ENCODE measurements at places on chromosomes 5 and 9. TPM values are rescaled to one million over a fixed set of nuclear protein-coding genes. Genes with fewer than 3 reads are reported as not detected.

Gene PCSK5
- 8.5 TPM for total RNA-seq

GRCh38 chr5:127352068-127352467, 61.5 kb downstream of the MEGF10 start:
- no peak for DNase-seq

DNA sequence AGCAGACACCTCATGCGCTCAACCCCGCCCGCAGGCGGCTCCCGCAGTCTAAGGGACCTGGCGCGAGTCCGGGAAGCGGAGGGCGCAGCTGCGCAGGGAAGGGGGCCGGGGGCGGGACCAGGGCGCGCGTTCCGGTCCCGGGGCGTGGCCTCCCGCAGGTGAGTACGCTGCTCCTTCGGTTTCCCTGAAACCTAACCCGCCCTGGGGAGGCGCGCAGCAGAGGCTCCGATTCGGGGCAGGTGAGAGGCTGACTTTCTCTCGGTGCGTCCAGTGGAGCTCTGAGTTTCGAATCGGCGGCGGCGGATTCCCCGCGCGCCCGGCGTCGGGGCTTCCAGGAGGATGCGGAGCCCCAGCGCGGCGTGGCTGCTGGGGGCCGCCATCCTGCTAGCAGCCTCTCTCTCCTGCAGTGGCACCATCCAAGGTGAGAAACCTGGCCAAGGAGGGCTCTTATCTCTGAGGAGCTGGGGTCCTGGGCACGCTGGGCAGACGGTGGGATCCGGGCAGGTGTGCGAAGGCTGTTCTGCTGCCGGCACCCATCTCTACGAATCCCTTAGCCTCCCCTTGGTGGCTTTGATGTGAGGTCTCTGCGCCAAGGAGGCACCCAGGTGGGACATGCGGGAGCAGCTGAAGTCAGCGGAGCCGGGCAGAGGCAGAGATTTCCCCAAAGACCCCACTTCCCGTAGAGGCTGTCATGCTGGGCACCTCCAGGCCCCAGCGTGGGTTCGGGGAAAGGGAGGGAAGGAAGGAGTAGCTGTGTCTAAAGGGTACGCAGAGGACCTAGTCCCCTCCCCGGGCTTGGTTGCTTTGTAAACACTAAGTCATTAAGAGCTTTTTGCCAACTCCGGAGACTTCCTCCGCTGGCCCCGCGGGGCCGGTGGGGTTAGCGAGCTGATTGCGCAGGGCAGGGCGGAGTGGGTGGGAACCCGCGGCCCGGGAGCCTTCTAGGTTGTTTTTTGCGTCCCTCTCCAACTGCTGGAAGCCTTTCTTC, at the start of gene F2RL1:
Gene F2RL1 (plus strand): TSS at position 187 of the 988 bp plus-strand sequence. CDS start 153 bp downstream, at position 340.
- DNase-seq = no peak

- no peak for DNase-seq
Measured at GRCh38 chr9:4850603-4851310, 58.0 kb downstream of the RCL1 start.

Gene GLIPR2
- total RNA-seq = 25.6 TPM

- no peak for DNase-seq
Measured at GRCh38 chr9:14077672-14078071, 236.3 kb downstream of the NFIB start.

Gene PCDHB2
- 8.4 TPM for total RNA-seq

Gene MAP1B
- total RNA-seq = 135 TPM

Gene HEMGN
- not detected for total RNA-seq

Gene TAF11L5
- total RNA-seq = not detected

- no peak for DNase-seq
Measured at GRCh38 chr5:107010060-107010459, 660.7 kb downstream of the EFNA5 start.

DNA sequence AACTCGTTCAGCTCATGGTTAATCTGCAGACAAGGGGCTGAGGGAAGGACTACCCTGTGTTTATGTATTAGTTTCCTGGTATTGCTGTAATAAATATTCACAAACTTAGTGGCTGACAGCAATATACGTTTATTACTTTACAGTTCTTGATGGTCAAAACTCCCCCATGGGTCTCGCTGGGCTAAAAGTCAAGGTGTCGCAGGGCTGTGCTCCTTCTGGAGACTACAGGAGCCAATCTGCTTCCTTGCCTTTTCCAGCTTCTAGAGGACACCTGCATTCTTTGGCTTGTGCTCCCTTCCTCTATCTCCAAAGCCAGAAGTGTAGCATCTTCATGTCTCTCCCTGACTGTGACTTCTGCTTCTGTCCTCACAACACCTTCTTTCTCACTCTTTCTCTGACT, 653.8 kb upstream of the RIOK2 start:
- DNase-seq = no peak

DNA sequence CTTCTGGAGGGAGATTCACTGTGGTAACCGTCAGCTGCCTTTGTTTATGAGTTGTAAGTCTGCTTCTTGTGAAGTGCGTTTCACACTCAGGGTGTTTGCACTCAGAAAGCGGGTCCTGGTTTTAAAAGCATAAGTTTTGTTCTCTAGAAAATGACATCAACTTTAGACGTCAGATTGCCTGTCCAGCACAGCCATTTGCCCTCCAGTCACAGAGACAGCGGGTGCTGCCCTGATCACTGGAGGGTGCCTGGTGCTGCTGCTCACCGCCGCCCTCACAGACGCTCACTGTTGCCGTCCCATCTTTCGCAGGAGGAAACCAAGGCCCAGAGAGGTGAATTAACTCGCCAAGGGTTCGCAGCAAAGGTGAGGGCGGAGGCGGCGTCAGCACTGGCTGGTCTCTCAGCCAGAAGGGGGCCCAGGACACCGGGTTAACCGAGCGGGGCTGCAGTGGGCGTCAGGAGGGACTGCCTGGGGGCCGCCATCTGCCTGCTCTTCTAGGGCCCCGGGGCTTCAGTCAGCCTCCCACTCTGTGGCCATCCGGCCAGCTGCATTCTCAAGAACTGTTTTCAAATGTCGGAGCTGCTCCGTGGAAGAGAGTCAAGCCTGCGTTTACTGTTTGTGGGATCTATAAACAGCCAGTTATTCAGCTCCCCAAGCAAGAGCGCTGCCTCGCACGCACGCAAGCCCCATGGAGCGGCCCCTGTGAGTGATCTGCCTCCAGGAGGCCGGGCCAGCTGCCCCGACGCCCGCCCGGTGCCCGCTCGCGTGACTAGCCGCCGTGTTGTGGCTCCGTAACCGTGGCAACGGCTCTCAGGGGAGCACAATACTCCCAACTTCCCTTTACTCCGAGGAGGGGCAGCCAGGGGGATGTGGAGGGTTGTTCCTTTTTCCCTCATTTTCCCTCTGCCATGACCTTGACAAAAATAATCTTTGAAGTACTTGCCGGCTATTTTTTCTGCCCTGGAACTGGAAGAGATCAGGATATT, 43.4 kb upstream of the EXOC3 start:
- DNase-seq = peak; percentile 65

Gene CD74
- total RNA-seq = 450 TPM

DNA sequence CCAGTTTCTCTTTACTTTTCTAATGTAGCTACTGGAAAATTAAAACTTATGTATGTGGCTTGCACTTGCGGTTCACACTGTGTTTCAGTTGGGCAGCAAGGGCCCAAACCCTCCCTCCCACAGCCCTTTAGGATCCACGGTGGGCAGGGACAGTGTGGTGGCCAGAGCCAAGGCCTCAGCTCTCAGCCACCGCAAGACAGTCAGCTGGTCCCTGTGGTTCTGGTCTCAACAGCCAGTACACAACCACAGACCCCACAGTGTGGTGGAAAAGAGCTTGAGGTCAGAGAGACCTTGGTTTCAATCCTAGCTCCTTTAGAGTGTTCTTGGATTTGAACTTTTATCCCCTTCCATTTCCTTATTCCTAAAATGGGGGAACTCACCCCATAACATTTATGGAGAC, 153.0 kb upstream of the SMIM23 start:
- DNase-seq = no peak

Gene SLC25A48
- total RNA-seq = not detected

Gene MLANA
- total RNA-seq = not detected

DNA sequence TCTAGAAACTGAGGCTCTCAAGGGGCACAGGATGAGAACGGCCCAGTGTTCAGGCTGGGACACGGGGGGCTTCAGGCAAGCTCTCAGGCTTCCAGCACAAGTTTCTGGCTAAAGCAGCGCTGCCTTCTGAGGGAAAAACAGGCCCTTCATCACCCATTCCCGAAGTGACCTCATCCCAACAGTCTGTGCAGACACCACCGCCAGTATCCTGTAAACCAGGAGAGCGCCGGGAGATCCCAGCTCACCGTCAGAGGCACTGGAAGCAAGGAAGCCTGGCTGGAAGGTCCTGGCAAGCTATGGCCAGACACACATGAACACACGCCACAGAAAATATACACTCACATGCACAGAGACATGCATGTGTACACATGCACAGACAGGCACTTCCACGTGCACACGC, 8.8 kb downstream of the SLC12A7 start:
- DNase-seq = no peak

DNA sequence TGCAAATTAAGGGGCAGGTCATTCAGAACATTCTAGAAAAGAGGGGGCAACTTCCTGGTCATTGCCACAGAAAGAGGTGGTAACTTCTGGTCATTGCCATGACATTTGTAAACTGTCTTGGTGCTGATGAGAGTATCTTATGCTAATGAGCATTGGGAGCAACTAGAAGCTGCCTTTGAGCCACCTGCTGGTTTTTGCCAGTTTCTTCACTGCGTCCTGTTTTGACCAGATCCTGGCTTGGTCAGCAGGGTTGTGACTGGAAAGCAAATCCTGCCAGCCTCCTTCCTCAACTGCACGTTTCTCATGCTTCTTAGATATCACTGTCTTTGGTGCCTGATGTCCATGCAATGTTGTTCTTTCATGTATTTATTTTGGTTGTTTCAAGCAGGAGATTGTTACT, 53.2 kb upstream of the SPATA31C2 start:
- DNase-seq = no peak

Gene ZNF454
- total RNA-seq = 0.59 TPM

- peak; percentile 8 for DNase-seq
Measured at GRCh38 chr5:180098991-180099732, 27.6 kb upstream of the RNF130 start.
